Spinal cord (tissue), 10 donors: ENCODE measurements at places on chromosomes 16 and 17. TPM values are rescaled to one million over a fixed set of nuclear protein-coding genes. Genes with fewer than 3 reads are reported as not detected.

DNA sequence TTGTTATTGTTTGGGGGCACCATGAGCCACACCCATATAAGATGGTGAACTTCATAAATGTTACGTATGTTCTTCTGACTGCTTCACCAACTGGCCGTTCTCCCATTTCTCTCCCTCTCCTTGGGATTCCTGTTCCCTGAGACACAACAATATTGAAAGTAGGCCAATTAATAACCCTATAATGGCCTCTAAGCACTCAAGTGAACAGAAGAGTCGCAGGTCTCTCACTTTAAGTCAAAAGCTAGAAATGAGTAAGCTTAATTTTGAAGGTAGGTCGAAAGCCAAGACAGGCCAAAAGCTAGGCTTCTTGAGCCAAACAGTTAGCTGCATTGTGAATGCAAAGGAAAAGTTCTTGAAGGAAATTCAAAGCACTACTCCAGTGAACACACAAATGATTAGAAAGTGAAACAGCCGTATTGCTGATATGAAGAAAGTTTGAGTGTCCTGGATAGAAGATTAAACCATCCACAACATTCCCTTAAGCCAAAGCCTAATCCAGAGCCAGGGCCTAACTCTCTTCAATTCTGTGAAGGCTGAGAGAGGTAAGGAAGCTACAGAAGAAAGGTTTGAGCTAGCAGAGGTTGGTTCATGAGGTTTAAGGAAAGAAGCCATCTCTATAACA lies 25.8 kb downstream of the HLF start:
- H3K4me3 ChIP-seq = no peak overlapping the region
- H3K27ac ChIP-seq = no peak overlapping the region
- H3K36me3 ChIP-seq = no peaks in the 10 kb centered on the region
- peaks cover 8% of the 10 kb centered on the region for H3K4me1 ChIP-seq

GRCh38 chr16:54210452-54211125 lies 76.0 kb downstream of the IRX3 start:
- H3K4me1 ChIP-seq = peaks cover 8% of the 10 kb centered on the region
- peaks cover 8% of the 10 kb centered on the region for H3K27me3 ChIP-seq
- H3K4me3 ChIP-seq = no peak overlapping the region

- H3K27ac ChIP-seq = no peak overlapping the region
- H3K27me3 ChIP-seq = peaks cover 19% of the 10 kb centered on the region
Measured at GRCh38 chr16:57981636-57982035, 10.7 kb upstream of the CNGB1 start.

Gene TNFSF12
- total RNA-seq = 5.6 TPM

DNA sequence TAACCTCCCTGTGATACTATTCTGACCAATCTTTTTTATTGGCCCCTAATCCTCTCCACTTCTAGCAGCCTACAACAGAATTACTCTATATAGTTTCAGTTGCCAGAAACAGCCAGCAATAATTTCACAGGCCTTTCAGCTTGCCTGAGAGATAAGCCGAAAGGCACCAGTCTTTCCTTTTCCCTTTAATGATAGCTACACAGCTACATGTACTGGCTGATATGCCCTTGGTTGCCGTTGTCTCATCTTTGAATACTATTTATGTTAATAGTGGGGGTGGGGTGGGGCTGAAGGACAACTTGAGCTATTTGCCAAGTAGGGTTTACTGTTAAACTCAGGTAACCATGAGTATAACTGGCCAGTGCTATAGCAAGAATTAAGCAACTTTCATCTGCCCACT lies 35.8 kb upstream of the RASL10B start:
- no peak overlapping the region for H3K27ac ChIP-seq
- H3K27me3 ChIP-seq = no peaks in the 10 kb centered on the region
- H3K4me1 ChIP-seq = peaks cover 4% of the 10 kb centered on the region
- no peak overlapping the region for H3K4me3 ChIP-seq

GRCh38 chr16:86761111-86762031 lies 183.0 kb downstream of the FOXL1 start:
- peaks cover 17% of the 10 kb centered on the region for H3K27me3 ChIP-seq
- DNase-seq = no peak
- no peak overlapping the region for H3K27ac ChIP-seq
- no peak overlapping the region for H3K4me3 ChIP-seq

Gene ZG16
- total RNA-seq = not detected

- no peaks in the 10 kb centered on the region for H3K27me3 ChIP-seq
- H3K4me1 ChIP-seq = peaks cover 8% of the 10 kb centered on the region
- no peak overlapping the region for H3K4me3 ChIP-seq
- no peaks in the 10 kb centered on the region for H3K36me3 ChIP-seq
- DNase-seq = no peak
Measured at GRCh38 chr16:53753431-53753830, 49.5 kb downstream of the FTO start.

GRCh38 chr16:11788914-11789313 lies 8.1 kb downstream of the ZC3H7A start:
- no peaks in the 10 kb centered on the region for H3K27me3 ChIP-seq
- no peak for DNase-seq
- H3K4me1 ChIP-seq = peaks cover 6% of the 10 kb centered on the region
- H3K4me3 ChIP-seq = no peak overlapping the region
- H3K36me3 ChIP-seq = peaks cover 15% of the 10 kb centered on the region

- peaks cover 3% of the 10 kb centered on the region for H3K36me3 ChIP-seq
- no peak overlapping the region for H3K27ac ChIP-seq
- no peaks in the 10 kb centered on the region for H3K27me3 ChIP-seq
- DNase-seq = no peak
Measured at GRCh38 chr16:49513040-49513439, 139.4 kb downstream of the C16orf78 start.

- no peaks in the 10 kb centered on the region for H3K27me3 ChIP-seq
- H3K4me1 ChIP-seq = no peaks in the 10 kb centered on the region
- no peak overlapping the region for H3K27ac ChIP-seq
- DNase-seq = no peak
- no peaks in the 10 kb centered on the region for H3K36me3 ChIP-seq
Measured at GRCh38 chr17:56230660-56231059, 77.4 kb downstream of the ANKFN1 start.

- no peak overlapping the region for H3K27ac ChIP-seq
- no peaks in the 10 kb centered on the region for H3K27me3 ChIP-seq
- H3K4me3 ChIP-seq = no peak overlapping the region
- DNase-seq = no peak
- H3K36me3 ChIP-seq = no peaks in the 10 kb centered on the region
- H3K4me1 ChIP-seq = peaks cover 15% of the 10 kb centered on the region
Measured at GRCh38 chr17:68509141-68510057, 2.8 kb upstream of the PRKAR1A start.

- DNase-seq = no peak
- no peaks in the 10 kb centered on the region for H3K27me3 ChIP-seq
- H3K36me3 ChIP-seq = peaks cover 65% of the 10 kb centered on the region
- H3K4me1 ChIP-seq = peaks cover 60% of the 10 kb centered on the region
- no peak overlapping the region for H3K27ac ChIP-seq
- H3K4me3 ChIP-seq = no peak overlapping the region
Measured at GRCh38 chr17:45287526-45288500, 25.9 kb upstream of the SPATA32 start.

Gene OTOP2
- total RNA-seq = not detected

GRCh38 chr16:57822856-57823255 lies 20.6 kb upstream of the KIFC3 start:
- H3K4me3 ChIP-seq = no peak overlapping the region
- H3K36me3 ChIP-seq = no peaks in the 10 kb centered on the region
- no peaks in the 10 kb centered on the region for H3K27me3 ChIP-seq
- H3K4me1 ChIP-seq = peaks cover 13% of the 10 kb centered on the region
- DNase-seq = no peak

DNA sequence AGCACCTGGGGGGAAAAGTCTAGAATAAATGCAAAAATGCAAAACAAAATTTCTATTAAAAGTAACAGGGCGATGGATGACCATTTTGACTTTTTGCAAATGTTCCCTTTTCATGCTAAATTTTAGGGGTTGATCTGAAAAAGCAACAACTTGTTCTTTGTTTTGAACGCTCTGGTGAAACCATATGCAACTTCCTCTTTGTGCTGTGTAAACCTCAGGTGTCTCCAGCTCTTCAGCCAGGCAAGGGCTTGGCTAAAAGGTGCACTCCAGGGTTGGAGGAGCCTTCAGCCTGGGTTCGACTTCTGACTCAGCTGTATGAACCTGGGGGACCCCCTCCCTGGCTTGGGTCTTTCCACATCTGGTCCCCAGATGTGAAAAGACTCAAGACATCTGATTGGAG lies 9.5 kb downstream of the IRF8 start:
- H3K4me3 ChIP-seq = no peak overlapping the region
- no peaks in the 10 kb centered on the region for H3K36me3 ChIP-seq

DNA sequence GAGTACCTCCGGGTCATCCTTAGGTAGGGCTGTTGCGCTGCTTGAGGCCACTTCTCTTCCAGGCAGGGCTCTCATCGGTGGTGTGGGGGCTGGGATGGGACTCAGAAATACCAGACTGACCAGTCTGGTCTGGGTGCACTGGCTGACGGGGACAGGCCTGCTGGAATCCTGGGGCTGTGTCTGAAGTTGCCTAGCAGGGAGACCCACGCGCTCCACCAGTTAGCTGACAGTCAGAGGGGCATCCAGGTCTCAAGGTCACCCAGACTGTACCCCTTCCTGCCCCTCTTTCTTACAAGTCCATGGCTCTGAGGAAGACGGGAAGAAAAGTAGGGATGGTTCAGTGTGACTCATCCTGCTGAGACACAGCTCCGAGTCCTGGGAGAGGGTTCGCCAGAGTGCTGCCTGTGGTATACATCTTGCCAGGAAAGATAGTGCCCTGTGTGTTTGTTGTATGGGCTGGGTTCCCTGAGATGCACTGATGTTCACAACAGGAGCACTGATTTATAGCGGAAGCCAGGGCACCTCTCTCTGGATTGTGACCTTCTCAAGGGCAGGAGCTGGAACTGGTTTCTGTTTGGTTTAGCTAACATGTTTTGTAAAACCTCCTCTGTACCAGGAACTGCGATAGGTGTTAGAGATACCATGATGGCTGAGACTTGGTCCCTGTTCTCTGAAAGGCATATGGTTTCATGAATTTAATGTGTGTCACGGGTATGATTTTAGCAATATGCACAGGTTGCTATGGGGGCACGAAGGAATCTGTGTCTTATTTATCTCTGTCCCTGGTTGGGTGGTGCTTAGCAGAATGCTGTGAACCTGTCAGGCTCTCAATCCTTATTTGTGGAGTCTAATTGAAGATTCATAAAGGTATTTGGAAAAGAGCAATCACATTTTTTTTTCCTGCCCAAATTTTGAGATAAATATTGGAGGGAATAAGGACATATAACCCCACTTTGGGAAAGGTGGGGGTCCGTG lies 97.5 kb downstream of the OR1D5 start:
- H3K4me1 ChIP-seq = peaks cover 5% of the 10 kb centered on the region
- peaks cover 14% of the 10 kb centered on the region for H3K36me3 ChIP-seq
- H3K27me3 ChIP-seq = no peaks in the 10 kb centered on the region
- no peak overlapping the region for H3K27ac ChIP-seq
- H3K4me3 ChIP-seq = no peak overlapping the region

- no peaks in the 10 kb centered on the region for H3K27me3 ChIP-seq
- no peak overlapping the region for H3K4me3 ChIP-seq
- no peak overlapping the region for H3K27ac ChIP-seq
- no peaks in the 10 kb centered on the region for H3K36me3 ChIP-seq
Measured at GRCh38 chr16:53908731-53909130, 204.8 kb downstream of the FTO start.

GRCh38 chr17:28384281-28385036 lies 13.0 kb downstream of the SARM1 start:
- no peak overlapping the region for H3K27ac ChIP-seq
- peaks cover 23% of the 10 kb centered on the region for H3K4me1 ChIP-seq
- H3K4me3 ChIP-seq = peak overlapping the region; percentile 20
- no peak for DNase-seq
- peaks cover 49% of the 10 kb centered on the region for H3K36me3 ChIP-seq
- H3K27me3 ChIP-seq = no peaks in the 10 kb centered on the region

GRCh38 chr17:49861150-49861884 lies 13.4 kb upstream of the TAC4 start:
- no peak overlapping the region for H3K27ac ChIP-seq
- peaks cover 2% of the 10 kb centered on the region for H3K36me3 ChIP-seq
- no peak for DNase-seq

GRCh38 chr16:87368029-87368770 lies 15.4 kb downstream of the FBXO31 start:
- H3K27ac ChIP-seq = no peak overlapping the region
- no peak for DNase-seq
- H3K27me3 ChIP-seq = no peaks in the 10 kb centered on the region
- H3K4me1 ChIP-seq = peaks cover 34% of the 10 kb centered on the region
- H3K36me3 ChIP-seq = peaks cover 33% of the 10 kb centered on the region

- no peaks in the 10 kb centered on the region for H3K4me1 ChIP-seq
- H3K36me3 ChIP-seq = no peaks in the 10 kb centered on the region
- H3K27ac ChIP-seq = no peak overlapping the region
- H3K4me3 ChIP-seq = no peak overlapping the region
Measured at GRCh38 chr16:79947771-79948170, 347.2 kb upstream of the MAF start.

- peaks cover 65% of the 10 kb centered on the region for H3K36me3 ChIP-seq
- H3K4me3 ChIP-seq = no peak overlapping the region
- DNase-seq = no peak
- H3K27ac ChIP-seq = no peak overlapping the region
Measured at GRCh38 chr17:76901542-76902197, 33.5 kb downstream of the MGAT5B start.
